ENCODE measurements at places on chromosomes 11 and 22.
A peak's percentile ranks its signal among the peaks of the same experiment; 100 is the strongest.

DNA sequence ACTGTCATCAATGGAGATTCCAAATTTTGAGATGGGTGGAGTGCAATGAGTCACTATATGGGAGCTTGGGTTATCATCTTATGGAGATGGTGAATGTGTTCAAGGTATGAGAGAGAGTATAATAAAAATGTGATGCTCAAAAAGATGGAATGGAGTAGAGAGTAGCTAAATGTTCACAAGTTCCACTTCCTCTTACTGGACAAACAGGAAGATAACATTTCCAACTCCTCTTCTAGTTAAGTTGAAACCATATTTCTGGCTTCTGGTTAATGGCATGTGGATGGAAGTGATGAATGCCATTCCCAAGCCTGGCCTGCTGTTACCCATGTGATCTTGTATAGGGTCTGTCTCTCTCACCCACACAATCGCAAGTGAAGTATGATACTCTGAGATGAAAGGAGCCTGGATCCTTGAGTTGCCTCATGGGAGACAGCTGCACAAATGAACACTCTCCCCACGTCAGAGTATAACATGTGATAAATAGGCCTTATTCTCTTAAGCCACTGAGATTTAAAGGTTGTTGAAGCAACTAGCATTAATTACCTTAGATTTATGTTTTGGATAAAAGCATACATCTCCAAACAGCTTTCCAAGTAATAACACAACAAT, 111.0 kb downstream of the RAB38 start:
- H3K36me3 ChIP-seq = no peaks in the 10 kb centered on the region
- H3K27me3 ChIP-seq = no peaks in the 10 kb centered on the region
- H3K4me3 ChIP-seq = no peak overlapping the region
- H3K27ac ChIP-seq = no peak overlapping the region
- DNase-seq = no peak
- H3K4me1 ChIP-seq = no peaks in the 10 kb centered on the region

GRCh38 chr22:36435516-36436415, 45.7 kb downstream of the TXN2 start:
- peaks cover 63% of the 10 kb centered on the region for H3K4me1 ChIP-seq
- H3K36me3 ChIP-seq = no peaks in the 10 kb centered on the region
- peak overlapping the region; percentile 88 for H3K27ac ChIP-seq
- H3K4me3 ChIP-seq = no peak overlapping the region
- DNase-seq = no peak

GRCh38 chr11:112760396-112761059, 200.7 kb upstream of the NCAM1 start:
- no peak for DNase-seq
- no peaks in the 10 kb centered on the region for H3K36me3 ChIP-seq

DNA sequence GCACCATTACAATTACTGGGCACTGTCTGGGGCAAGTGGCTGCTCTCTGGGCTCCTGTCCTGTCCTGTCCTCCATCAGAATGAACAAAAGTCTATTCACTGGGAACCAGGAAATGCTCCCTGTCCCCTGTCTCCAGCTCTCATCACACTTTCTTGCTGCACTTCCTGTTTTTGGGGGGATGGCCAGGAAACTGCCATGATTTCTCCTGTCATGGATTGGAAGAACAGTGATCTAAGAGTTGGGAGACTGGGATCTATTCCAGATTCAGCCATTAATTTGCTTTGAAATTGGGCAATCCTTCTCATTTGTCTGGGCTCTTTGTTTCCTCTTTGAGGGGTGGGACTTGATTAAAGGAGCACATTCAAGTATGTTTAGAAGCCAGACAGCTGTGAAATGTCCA, 61.4 kb upstream of the KIRREL3 start:
- DNase-seq = no peak
- H3K27ac ChIP-seq = no peak overlapping the region
- H3K4me3 ChIP-seq = no peak overlapping the region

- H3K27ac ChIP-seq = no peak overlapping the region
- no peak overlapping the region for H3K4me3 ChIP-seq
- peaks cover 62% of the 10 kb centered on the region for H3K36me3 ChIP-seq
- no peak for DNase-seq
- no peaks in the 10 kb centered on the region for H3K27me3 ChIP-seq
Observed at GRCh38 chr11:48154151-48154550, 62.5 kb upstream of the OR4B1 start.

GRCh38 chr11:25734591-25735211, 597.2 kb upstream of the ANO3 start:
- no peaks in the 10 kb centered on the region for H3K4me1 ChIP-seq
- DNase-seq = peak; percentile 8
- no peaks in the 10 kb centered on the region for H3K27me3 ChIP-seq
- no peak overlapping the region for H3K27ac ChIP-seq
- H3K36me3 ChIP-seq = no peaks in the 10 kb centered on the region

DNA sequence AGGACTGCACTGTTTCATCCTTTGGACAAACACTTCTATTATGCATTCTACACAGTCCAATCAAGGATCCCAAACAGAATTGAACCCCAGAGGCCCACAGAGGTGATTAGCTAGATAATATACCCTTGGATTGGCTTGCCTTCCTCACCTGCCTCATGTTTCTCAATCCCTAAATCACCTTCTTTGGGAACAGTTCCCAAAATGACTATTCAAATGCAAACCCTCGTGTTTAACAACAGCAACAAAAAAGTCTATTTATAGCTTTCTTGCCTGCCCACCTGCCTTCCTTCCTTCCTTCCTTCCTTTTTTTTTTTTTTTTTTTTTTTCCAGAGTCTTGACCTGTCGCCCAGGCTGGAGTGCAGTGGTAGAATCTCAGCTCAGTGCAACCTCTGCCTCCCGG, 180.0 kb downstream of the CNTN5 start:
- H3K27me3 ChIP-seq = peaks cover 2% of the 10 kb centered on the region
- DNase-seq = no peak
- no peak overlapping the region for H3K4me3 ChIP-seq
